Effector memory CD4-positive, alpha-beta T cell (primary cell): ENCODE measurements at places on chromosomes 2 and 18.

- DNase-seq = no peak
Measured at GRCh38 chr2:153101187-153101586, 377.4 kb downstream of the RPRM start.

DNA sequence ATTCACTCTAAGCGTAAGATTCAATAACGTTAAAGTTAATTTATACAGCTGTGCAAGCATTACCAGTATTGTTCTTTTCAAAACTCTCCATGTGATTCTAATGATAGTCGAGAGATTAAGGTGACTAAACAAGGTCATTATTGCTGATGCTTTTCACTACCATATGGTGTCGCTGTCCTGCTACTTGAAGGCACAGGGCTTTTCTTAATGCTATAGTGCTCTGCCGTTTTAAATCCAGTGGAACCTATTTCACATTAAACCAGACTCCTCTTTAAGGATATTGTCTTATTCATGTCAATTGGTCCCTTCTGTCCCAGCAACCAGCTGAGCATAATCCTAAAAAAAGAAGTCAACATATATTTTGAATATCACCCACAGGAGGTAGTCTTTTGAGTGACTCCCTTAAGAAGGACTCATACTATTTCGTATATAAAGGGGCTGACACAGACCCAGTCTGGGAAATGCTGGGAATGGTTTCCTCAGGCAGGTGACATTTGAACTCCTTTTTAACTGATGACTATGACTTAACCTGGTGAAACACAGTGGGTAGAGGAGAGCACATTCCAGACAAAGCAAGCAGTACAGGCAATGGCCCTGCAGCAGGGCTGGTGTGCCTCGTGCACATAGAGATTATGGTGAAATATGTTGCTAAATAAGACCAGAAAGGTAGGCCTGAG, 53.9 kb upstream of the CYTIP start:
- DNase-seq = no peak

GRCh38 chr2:14936426-14936825, 303.9 kb downstream of the LRATD1 start:
- DNase-seq = no peak

DNA sequence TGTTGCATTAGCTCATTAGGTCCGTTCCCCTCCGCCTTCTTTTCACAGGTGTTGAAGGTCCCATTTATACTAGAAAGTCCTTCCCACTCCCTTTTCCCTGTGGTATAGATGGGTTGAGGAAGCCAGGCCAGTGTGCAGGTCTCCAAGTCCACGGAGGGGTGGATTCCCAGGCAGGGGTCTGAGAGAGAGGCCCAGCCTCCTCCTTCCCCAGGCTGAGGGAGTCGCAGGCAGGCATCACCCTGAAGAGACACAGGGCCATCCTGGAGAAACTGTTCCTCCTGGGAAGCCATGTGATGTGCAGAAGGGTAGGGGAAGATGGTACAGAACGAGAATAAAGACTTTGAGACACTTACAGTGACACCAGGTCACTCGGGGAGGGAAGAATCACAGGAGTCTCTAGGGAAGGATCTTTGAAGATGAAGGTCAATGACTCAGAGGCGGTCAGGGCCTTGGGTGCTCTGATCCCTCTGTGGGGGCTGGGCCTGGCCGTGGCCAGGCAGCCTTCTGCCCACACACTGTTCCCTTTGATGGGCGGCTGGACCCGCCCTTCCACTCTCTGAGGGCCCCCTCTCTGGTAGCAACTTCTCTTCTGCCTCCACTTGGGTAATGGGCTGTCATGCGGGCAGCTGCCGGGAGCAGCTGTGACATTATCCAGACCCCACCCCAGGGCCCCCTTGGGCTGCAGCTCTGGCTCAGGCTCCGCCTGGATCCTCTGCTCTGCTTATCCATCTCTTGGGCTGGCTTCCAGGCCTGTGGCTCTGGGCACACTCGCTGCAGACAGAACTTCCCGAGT, 45.1 kb downstream of the RHOB start:
- no peak for DNase-seq

DNA sequence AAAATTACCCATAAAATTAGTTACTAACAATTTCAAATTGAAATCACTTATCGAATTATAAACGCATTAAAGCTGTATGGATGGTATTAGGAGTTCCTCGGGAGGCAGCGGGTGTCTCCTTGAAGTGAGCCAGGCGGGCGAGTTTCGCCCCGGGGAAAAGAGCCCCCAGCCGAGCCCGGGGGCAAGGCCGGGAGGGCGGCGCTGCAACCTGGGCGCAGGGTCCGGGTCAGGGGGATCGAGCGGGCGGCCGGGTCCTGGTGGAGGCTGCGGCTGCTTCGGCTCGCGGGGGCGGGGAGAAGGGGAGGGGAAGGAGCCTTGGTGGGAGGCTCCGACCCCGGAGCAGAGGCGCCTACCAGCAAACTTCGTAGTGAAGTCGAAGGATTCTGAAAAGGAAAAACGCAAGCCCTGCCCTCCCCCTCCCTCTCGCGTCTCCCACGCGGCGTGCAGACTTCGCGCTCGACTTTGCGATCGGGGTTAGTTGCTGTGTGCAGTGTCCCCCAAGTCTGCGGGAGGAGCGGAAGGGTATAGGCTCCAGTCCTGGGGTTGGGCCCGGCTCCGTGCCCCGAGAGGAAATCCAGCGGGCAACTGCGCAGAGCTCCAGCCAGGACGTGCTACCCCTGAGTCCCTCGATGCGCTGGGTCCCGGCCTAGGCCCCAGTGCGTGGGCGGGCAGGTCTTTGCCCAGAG, 140.8 kb downstream of the MEIS1 start:
- no peak for DNase-seq

DNA sequence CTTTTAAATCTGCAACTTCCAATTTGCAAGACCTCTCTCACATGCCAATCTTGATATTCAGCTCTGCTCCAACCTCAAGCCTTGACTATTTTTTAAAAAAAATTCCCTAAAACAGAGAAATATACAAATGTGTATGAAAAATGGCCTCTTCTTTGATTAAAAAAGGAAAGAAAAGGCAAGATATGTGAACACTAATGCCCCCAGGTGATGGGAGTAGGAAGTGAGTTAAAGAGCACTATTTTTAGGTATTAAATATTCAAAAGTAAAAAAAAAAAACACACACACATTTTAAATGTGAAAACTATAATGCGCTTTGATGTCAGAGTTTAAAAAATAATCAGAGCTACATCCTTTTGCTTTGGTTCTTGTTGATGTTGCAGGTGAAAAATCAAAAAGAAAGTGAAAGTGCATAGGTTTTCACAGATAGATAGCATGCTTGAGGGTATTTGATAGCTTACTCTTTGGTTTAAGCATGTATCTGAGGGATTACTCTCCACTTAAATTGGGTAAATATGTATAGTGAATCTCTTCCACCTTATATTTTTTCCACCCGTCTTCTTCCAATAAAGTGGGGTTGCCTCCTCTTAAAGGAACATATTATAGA, 406.0 kb upstream of the POU3F3 start:
- no peak for DNase-seq

- DNase-seq = no peak
Measured at GRCh38 chr2:121860033-121860757, 104.7 kb downstream of the TSN start.

GRCh38 chr18:24227977-24228666, 89.3 kb downstream of the CABYR start:
- DNase-seq = no peak
